ENCODE measurements at places on chromosomes 7 and 10.

DNA sequence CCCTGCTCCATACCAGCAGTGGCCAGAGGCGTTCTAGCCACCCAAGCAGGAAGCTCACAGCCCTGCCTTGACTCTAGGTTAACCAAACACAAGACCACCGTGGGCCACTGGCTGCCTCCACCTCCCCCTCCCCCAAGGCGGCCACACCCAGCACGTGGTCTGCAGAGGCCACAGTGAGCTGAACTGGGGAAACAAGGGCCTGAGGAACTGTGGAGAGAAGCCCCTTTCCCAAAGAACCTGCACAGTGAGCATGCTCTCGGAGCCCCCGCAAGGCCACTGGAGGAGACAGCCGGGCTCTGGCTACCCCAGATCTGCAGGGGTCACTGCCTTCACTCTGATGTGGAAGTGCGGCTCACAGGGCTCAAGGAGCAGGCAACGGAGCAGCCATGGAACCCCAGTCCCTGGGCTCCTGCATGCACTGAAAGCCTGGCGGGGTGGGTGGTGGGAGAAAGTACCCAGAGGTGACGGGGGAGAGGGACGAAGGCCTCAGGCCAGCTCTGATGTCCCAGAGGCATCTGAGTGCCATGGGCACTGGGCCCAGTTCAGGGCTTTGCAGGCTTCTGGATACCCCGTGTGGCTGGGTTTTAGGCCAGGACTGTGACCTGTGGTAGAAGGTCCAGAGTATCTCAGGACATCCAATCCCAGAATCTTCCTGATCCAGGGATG is 189.2 kb downstream of the EBF3 start:
- DNase-seq: no peak

- DNase-seq: peak; percentile 41
These were observed 43.9 kb upstream of the ARHGAP12 start for GRCh38 chr10:31972519-31973041.

DNA sequence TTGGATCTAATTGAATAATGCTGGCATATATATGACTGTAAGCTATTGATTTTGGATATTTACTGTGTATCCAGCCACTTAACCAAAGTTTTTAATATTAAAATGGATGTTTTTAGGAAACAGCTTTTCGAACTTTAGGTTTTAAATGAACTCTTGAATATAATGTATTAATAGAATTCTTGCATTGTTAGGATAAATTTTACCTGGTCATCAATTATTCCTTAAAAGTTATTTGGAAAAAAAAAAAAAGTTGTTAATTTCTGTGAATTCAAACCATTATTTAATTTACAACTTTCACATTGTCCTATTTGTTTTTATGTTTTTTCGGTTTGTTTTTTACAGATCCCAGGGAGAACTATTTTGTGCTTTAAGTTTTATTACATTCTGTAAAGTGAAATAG is 9.8 kb downstream of the TMEM209 start:
- no peak for DNase-seq

DNA sequence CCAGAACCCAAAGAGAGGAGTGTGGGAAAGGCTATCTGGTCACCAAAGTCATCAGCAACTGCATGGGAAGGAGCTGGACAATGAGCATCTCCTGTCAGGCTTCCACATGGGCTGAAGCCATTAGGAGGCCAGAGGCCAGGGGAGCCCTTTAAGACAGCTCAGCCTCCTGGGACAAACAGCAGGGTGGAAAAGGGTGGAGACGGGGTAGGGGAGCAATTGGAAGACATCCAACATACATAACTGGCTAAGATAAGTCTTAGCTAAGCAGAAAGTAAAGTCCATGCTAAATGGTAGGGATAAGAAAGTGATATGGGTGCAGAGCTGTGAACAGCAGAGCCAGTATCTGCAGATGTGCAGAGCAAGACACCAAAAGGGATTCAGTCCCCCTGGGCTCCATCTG is 1.5 kb upstream of the OAT start:
- DNase-seq: no peak

- DNase-seq: no peak
These were observed 46.4 kb downstream of the TMEM168 start for GRCh38 chr7:112743811-112744210.

DNA sequence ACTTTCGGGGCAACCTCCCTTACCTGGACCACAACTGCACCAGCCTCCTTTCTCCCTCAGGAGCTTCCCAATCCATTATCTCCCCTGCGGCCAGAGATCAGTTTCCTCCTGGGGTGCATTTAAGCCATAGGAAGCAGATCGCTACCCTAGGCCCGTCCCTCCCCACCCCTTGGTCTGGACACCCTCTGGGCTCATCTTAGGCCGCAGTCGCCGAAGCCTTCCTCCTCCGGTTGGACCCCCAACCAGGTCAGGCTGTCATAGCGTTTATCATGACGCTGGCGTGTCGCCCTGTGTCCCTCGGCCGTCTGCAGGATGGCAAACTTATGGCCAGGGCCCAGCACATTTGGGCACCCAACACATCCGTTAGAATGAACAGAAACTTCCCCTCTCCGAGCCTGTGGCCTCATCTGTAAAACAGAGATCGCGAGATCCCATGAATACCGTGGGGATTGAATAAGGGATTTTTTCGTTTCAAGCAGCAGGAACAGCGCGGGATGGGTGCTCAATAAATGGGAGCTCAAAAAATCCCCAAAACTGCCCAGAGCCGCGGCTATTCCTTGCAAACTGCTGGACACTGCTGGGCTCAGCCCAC is 669 bp upstream of the AP5Z1 start:
- DNase-seq: peak; percentile 90
